Suprapubic skin (tissue), 4 donors: ENCODE measurements at places on chromosomes 4 and X. TPM values are rescaled to one million over a fixed set of nuclear protein-coding genes. Genes with fewer than 3 reads are reported as not detected.

The F8 gene
- total RNA-seq, result 6.3 TPM

The RAB39B gene
- total RNA-seq, result not detected

The HTRA3 gene
- 8.6 TPM for total RNA-seq

The TMEM156 gene
- total RNA-seq, result not detected

The CXorf66 gene
- not detected for total RNA-seq

The RS1 gene
- not detected for total RNA-seq

The MAGEA11 gene
- not detected for total RNA-seq

The ITM2A gene
- 25.3 TPM for total RNA-seq

The FHDC1 gene
- total RNA-seq, result 39.6 TPM

The TECRL gene
- not detected for total RNA-seq

The RAB33A gene
- total RNA-seq, result not detected

The XG gene
- 75.4 TPM for total RNA-seq

The PCDH19 gene
- total RNA-seq, result 0.68 TPM

The TKTL1 gene
- 0.24 TPM for total RNA-seq

DNA sequence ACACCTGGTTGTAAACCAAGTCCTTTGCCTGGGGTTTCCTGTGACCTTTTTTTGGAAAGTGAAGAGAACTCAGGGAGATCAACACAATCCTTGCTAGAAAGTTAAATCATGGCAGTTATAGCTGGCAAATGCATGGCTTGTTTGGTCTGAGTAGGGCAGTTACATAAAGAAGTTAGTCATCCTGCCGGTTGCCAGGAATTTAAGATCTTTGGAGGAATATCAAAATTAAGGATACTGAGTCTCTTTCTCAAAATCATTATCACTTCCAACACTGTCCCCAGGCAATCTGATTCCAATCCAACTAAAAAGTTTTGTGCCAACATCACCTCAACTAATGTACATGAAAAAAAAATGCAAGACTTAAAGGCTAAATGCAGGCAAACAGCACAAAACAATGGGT is 40.3 kb downstream of the C4orf54 start:
- no peak for DNase-seq

- no peak for DNase-seq
Measured at GRCh38 chr4:66273110-66273509, 602.8 kb upstream of the EPHA5 start.

- DNase-seq, result no peak
Measured at GRCh38 chr4:76589872-76590797, 155.1 kb downstream of the SHROOM3 start.

DNA sequence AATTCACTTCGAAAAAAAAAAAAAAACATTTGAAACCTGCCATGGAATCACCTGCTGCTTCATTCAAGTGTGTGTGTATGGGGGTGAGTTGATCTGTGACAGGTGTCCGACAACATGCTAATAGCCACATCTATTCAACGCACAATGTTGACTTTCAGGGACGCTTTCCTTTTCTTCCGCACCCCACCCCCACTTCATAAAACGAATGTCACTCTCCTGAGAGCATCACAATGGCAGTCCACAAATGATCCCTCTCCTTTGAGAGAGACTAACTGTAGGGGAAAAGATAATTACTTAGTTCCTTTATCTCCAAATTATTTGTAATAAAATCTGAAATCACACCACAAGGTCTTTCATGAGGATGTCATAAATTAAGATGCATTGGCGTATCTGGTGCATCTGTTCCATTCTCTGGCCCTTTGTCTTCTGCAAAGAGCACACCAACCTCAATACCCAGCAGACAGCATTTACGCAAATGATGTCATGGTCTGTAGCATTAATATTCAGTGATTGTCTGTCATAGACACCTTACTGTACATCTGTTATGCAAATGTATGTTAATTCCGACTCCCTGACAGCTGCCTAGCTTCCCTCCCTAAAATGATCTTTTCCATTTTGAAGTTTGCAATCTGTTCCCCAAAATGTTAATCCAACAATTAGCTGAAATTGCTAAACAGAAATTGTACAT is 640.0 kb upstream of the BOD1L1 start:
- DNase-seq, result no peak

GRCh38 chr4:127778102-127778501 is 4.0 kb upstream of the HSPA4L start:
- no peak for DNase-seq

DNA sequence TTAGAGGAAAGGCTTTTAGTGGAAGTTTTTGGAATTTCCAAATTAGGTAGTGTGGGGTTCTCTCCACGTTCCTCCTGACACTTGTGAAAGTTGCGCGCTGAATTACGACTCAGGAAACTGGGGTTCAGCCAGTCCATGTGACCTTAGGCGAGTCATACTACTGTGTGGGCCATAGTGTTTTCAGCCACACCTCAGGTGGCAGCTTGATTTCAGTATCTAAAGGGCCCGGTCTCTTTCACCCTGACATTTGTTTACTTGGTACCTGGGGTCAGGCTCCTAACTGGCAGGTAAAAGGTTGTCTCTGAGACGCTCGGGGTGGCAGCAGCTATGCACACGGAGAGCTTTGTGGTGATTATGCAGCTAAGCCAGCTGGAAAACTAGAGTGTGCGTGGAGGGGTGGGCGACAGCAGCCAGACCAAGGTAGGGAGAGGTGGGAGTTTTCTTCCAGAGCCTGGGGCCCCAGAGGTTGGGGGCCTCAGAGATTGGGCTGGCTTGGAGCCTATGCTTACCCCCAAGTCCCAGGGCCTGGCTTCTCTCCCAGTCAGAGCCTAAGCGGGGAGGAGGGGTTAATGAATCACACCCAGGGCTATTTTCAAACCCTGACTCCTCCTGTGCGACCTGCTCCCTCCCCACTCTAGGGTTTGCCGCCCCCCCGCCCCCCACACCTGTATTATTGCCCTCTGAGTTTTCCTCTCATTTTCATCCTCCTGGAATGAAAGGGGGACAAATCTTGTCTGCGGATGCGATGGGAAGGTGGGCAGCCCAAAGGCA is 47.2 kb downstream of the STARD8 start:
- DNase-seq, result no peak

GRCh38 chr4:80489798-80490197 is 154.3 kb downstream of the CFAP299 start:
- DNase-seq, result no peak

DNA sequence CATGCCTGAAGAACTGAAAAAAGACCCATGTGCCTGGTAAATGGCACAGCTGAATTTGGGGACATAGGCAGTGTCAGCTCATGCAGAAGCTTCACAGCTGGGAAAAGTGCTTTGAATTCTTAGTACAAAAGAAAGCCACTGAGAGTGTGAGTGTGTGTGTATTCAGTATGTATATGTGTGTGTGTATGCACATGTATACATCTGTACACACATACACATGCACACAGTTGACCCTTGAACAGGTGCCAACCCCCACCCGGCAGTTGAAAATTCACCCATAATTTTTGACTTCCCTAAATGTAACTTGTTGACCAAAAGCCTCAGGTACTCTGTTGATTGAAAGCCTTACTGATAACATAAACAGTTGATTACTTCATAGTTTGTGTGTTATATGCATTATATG is 49.5 kb upstream of the ENPP6 start:
- DNase-seq, result no peak

DNA sequence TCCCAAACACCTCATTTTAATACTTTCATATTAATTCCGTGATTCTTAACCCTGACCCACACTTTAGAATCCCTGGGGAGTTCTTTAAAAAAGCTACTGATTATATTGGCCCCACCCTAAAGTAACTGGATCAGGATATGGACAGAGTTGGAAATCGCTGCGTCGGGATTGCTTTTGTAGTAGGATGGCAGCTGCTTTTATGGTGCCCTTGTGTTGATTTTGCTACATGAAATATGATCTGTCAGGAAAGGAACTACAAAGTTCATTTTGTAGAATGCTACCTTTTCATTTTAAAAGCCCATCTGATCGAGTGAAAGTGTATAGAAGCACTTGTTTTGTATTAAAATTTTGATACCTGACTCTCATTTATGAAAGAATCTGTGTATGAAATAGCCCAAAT is 43.6 kb downstream of the TMEM131L start:
- DNase-seq, result no peak

- DNase-seq, result no peak
Measured at GRCh38 chr4:5828005-5828391, 64.9 kb downstream of the CRMP1 start.

DNA sequence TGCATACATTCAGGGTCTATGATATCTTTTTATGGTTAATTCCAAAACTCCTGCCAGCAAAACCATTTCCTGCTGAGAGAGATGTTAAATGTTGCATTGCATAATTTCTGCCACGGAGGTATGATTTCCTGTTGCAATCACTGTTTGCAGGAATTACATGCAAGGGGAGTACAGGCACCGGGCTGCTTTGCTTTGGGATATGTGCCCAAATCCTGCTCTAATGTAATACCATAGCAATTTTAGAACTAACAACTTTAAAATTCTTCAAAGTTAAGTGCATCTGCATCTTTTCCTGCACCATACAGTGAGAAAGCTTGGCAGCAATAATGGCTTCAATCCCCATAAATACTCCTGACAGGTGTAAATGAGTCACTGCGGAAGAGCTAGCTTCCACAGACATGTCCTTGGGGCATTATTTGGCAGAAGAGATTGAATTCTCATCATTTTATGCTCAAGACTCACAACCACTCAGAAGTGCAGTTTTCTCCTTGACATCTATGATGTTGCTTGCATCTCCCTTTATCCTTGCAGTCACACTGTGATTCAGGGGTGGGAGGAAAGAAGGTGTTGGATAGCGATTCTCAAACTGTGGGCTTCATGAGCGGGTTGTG is 29.6 kb downstream of the TRIM2 start:
- no peak for DNase-seq

DNA sequence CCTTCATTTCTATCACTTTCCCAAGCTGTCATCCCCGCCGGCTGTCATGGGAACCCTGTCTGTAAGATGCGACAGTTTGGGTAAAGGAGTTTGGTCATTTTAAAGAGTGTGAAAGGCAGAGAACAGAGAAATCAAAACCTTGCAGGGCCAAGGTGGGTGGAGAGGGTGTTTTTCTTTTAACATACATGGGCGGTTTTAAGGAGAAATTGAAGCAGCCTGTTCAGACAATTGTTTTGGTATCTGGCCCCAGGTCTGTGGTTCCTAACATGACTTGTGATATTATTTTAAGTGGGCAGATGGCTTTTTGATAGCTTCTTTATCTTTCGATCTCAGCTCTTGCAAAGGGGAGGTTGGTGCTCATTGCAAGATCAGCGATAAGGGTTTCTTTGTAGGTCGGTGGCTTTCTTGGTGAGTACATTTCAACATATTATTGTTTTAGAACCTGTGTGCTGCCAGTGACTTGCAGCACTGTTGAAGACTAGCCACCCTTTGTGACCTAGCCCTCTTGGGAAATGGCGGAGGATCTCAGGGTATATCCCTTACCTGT is 3.7 kb downstream of the PPP1R3F start:
- no peak for DNase-seq

- DNase-seq, result no peak
Measured at GRCh38 chrX:145936769-145937168, 119.1 kb downstream of the SLITRK2 start.

GRCh38 chr4:26141051-26141721 is 179.6 kb upstream of the RBPJ start:
- no peak for DNase-seq

GRCh38 chr4:114479595-114479994 is 119.0 kb upstream of the UGT8 start:
- no peak for DNase-seq

DNA sequence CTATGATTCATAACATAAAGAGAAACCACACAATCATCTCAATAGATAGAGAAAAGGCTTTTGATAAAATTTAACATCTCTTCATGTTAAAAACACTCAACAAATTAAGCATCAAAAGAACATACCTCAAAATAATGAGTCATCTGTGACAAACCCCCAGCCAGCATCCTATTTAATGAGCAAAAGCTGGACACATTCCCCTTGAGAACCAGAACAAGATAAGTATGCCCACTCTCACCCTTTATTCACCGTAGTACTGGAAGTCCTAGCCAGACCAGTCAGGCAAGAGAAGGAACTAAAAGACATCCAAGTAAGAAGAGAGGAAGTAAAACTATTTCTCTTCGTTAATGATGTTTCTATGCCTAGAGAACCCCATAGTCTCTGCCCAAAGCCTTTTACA is 507.2 kb downstream of the PABPC4L start:
- DNase-seq, result no peak

GRCh38 chr4:86452924-86453531 is 93.2 kb upstream of the MAPK10 start:
- DNase-seq, result no peak

- no peak for DNase-seq
Measured at GRCh38 chrX:151359931-151360871, 36.8 kb upstream of the VMA21 start.

GRCh38 chr4:111639876-111640275 is 505.4 kb upstream of the FAM241A start:
- no peak for DNase-seq

GRCh38 chrX:115350711-115351381 is 61.3 kb downstream of the LUZP4 start:
- DNase-seq, result no peak

GRCh38 chrX:149962859-149963757 is 24.8 kb upstream of the EOLA2 start:
- no peak for DNase-seq

GRCh38 chr4:150982557-150983233 is 32.4 kb downstream of the LRBA start:
- DNase-seq, result no peak

- no peak for DNase-seq
Measured at GRCh38 chr4:147547314-147548056, 66.6 kb downstream of the EDNRA start.

DNA sequence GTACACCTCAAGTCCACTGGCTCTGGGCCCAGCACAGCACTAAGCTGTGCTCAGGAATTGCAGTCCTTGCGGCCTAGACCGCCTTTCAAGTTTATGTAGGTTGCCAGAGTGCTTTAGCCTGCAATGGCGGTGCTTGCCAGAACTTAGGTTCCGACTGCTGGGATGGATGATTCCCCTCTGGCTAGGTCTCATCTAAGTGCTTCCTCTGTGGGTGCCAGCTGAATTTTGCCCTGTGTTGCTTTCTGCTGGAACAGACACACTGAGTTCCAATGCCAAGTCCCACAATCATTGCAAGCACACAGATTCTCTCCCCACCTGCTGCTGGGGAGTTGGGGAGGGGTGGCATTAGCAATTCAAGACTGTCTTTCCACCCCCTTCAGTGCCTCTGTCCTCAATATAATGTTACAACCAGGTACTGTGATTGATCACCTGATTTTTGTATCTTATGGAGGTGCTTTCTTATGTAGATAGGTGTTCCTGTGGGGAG is 129.5 kb downstream of the GRID2 start:
- DNase-seq, result no peak

DNA sequence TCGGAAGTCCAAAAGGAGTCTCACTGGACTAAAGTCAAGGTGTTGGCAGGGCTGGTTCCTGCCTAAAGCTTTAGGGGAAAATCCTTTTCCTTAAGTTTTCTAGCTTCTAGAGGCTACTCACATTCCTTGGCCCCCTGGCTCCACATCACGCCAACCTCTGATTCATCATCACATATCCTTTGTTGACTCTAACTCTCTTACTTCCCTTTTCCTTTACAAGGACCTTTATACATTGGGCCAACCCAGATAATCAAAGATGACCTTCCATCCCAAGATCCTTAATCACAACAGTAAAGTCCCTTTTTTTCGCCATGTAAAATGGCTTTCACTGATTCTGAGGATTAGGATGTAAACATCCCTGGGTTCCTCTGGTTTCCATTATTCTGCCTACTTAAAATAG is 146.4 kb upstream of the DCAF8L1 start:
- no peak for DNase-seq

GRCh38 chrX:10922159-10922558 is 189.0 kb upstream of the HCCS start:
- DNase-seq, result no peak
